ENCODE measurements at places on chromosomes 7 and 10. TPM values are rescaled to one million over a fixed set of nuclear protein-coding genes. Genes with fewer than 3 reads are reported as not detected.
A peak's percentile ranks its signal among the peaks of the same experiment; 100 is the strongest.

The GRM3 gene
- not detected for polyA plus RNA-seq

The COL1A2 gene
- polyA plus RNA-seq, result not detected

The DDX21 gene
- polyA plus RNA-seq, result 12.6 TPM

The PON1 gene
- polyA plus RNA-seq, result 0.75 TPM

GRCh38 chr10:6615971-6616370, 35.9 kb upstream of the PRKCQ start:
- H3K4me3 ChIP-seq, result no peak overlapping the region
- peaks cover 4% of the 10 kb centered on the region for H3K36me3 ChIP-seq
- peaks cover 28% of the 10 kb centered on the region for H3K4me1 ChIP-seq

DNA sequence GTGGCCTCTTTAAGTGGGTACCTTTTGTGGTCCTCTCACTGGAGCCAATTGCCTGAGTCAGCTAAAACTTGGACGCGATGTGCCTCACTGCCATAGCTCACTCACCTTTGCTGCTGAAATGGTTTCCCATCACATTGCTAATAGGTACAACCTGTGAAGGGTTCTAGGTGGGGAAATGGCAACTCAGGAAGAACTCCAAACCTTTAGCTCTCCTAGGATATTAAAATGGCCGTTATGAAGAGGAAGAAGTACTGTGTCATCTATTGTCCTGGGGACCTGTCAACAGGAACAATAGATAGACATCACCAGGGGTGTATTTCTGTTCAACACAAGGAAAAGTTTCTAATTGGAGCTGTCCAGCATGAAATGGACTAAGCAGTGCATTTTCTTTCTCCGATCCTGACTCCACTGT, 1.2 kb upstream of the ZNF655 start:
- DNase-seq, result no peak
- peak overlapping the region; percentile 95 for H3K4me3 ChIP-seq
- peaks cover 9% of the 10 kb centered on the region for H3K36me3 ChIP-seq
- peak overlapping the region; percentile 100 for H3K27ac ChIP-seq
- peaks cover 21% of the 10 kb centered on the region for H3K27me3 ChIP-seq
- H3K4me1 ChIP-seq, result peaks cover 44% of the 10 kb centered on the region

- H3K36me3 ChIP-seq, result peaks cover 13% of the 10 kb centered on the region
- H3K4me1 ChIP-seq, result peaks cover 21% of the 10 kb centered on the region
- H3K4me3 ChIP-seq, result no peak overlapping the region
- no peak for DNase-seq
- no peaks in the 10 kb centered on the region for H3K27me3 ChIP-seq
- H3K27ac ChIP-seq, result no peak overlapping the region
Observed at GRCh38 chr10:74683067-74683466, 143.3 kb upstream of the KAT6B start.

DNA sequence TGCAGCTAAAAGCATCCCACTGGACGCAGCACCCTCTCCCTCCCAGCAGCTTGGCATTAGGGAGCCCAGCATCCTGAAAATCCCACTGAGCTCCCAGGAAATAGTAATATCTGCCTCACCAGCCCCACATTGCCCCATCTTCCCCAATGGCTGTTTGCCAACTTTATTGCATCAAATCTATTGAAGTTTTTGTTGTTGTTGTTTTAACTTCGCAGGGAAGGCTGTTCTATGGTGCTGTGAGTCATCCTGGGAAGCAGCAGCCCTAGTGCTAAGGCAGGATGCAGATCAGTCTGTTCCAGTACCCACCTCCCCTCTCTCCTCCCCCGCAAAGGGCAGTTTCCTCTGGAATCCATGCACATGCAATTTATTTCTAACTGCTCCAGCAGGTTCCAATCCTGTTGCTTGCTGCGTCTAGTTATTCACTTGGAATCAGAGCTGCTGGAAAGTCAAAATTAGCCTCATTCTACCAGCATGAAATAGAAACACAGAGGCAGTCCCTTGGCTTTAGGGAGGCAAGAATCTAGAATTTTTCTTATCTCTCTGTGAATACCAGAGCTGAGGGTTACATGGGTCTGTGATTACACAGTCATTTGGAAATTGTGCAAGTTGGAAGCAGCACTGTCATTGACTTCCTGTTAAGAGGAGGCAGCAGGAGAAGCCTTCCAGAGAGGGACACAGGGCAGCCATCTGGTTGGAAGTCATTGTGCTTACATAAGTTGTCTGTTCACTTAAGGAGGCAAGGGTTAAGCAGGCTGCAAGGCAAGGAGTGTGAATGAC, 115.9 kb upstream of the CACUL1 start:
- no peaks in the 10 kb centered on the region for H3K36me3 ChIP-seq
- no peak for DNase-seq
- no peak overlapping the region for H3K27ac ChIP-seq
- H3K27me3 ChIP-seq, result peaks cover 13% of the 10 kb centered on the region
- no peaks in the 10 kb centered on the region for H3K4me1 ChIP-seq

DNA sequence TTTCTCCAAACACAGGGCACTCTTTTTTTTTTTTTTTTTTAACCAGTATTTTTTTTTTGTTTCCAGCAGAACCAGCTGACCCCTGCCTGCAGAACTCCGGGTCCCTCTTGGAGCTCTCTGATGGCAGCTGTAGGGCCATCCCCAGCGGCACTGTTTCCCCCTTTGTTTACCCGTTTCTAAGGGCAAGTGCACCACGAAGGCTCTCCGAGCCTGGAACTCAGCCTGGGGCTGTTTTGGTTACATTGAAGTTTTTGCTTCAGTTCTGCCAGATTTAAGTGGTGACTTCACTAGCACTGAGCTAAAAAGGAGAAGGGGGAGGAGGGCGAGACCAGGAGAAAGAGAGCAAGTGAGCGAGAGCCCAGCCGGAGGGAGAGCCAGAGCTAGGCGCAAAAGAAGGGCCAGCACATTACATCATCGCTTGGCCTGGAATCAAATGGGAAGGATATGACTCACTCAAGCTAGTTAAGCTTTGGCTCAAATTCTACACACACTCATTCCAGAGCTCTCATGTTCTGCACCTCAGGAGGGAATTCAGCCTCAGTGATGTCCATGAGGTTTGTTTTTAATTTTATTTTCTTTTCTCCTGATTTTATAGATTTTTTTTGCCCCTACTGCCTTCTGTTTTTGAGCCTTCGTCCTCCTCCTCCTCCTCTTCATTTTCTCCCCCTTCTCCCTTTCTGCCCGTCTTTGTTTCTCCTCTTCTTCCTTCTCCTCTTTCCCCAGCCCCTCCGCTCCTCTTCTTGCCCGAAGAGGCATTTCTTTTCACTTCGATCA, 272.3 kb downstream of the TRIL start:
- no peak for DNase-seq
- H3K27me3 ChIP-seq, result peaks cover 11% of the 10 kb centered on the region
- no peak overlapping the region for H3K27ac ChIP-seq
- no peaks in the 10 kb centered on the region for H3K36me3 ChIP-seq
- H3K4me3 ChIP-seq, result no peak overlapping the region

- no peaks in the 10 kb centered on the region for H3K4me1 ChIP-seq
- peaks cover 1% of the 10 kb centered on the region for H3K27me3 ChIP-seq
- no peaks in the 10 kb centered on the region for H3K36me3 ChIP-seq
- no peak overlapping the region for H3K27ac ChIP-seq
Observed at GRCh38 chr10:32139223-32140073, 83.2 kb upstream of the KIF5B start.

- H3K36me3 ChIP-seq, result peaks cover 24% of the 10 kb centered on the region
- DNase-seq, result no peak
- peaks cover 28% of the 10 kb centered on the region for H3K4me1 ChIP-seq
- H3K4me3 ChIP-seq, result no peak overlapping the region
- H3K27ac ChIP-seq, result no peak overlapping the region
Observed at GRCh38 chr7:105130048-105130447, 116.0 kb downstream of the KMT2E start.

- no peak within 1 kb of the TSS for H3K4me3 ChIP-seq
- peaks cover 16% of the 10 kb centered on the region for H3K27me3 ChIP-seq
- H3K36me3 ChIP-seq, result peaks cover 3% of the 10 kb centered on the region
- H3K4me1 ChIP-seq, result peaks cover 1% of the 10 kb centered on the region
- no peak within 1 kb of the TSS for H3K27ac ChIP-seq
- DNase-seq, result no peak
Observed at GRCh38 chr7:49773218-49773935, at the start of gene VWC2. TSS of gene VWC2 (plus strand) at chr7:49773638. CDS start at chr7:49775436, 1,798 bp downstream.

- H3K27me3 ChIP-seq, result peaks cover 2% of the 10 kb centered on the region
- H3K4me1 ChIP-seq, result no peaks in the 10 kb centered on the region
- no peaks in the 10 kb centered on the region for H3K36me3 ChIP-seq
- no peak overlapping the region for H3K27ac ChIP-seq
- no peak for DNase-seq
- no peak overlapping the region for H3K4me3 ChIP-seq
Observed at GRCh38 chr10:4778761-4779160, 47.2 kb upstream of the AKR1E2 start.

GRCh38 chr7:135666156-135666555, 3.8 kb downstream of the STMP1 start:
- DNase-seq, result no peak
- peaks cover 65% of the 10 kb centered on the region for H3K4me1 ChIP-seq
- H3K27me3 ChIP-seq, result peaks cover 3% of the 10 kb centered on the region
- H3K27ac ChIP-seq, result no peak overlapping the region
- H3K4me3 ChIP-seq, result no peak overlapping the region

DNA sequence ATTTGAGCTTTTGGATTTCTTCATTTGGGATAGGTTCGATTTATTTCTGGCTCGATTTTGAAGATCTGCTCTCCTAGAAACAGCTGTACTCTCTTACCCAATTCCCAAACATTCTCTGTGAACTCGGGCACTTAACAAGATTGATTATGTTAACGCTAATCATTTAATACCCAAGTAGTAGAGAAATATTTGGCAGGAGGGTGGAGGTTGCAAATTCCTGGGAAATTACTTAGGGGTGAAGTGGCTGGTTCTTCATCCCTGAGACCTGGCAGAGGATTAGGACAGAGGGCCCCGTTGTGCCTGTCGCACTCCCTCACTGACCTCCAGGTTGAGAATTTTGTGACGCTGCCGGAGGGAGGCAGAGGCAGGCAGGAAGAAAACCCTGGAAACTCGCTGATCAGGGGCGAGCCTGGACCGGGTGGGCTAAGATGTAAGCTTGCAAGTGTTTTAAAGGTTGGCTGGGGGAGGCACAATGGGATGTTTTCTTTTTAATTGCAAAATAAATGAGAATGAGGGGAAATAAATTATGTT, 182.6 kb downstream of the TCF7L2 start:
- no peak overlapping the region for H3K27ac ChIP-seq
- DNase-seq, result no peak
- peaks cover 4% of the 10 kb centered on the region for H3K27me3 ChIP-seq
- H3K36me3 ChIP-seq, result no peaks in the 10 kb centered on the region

DNA sequence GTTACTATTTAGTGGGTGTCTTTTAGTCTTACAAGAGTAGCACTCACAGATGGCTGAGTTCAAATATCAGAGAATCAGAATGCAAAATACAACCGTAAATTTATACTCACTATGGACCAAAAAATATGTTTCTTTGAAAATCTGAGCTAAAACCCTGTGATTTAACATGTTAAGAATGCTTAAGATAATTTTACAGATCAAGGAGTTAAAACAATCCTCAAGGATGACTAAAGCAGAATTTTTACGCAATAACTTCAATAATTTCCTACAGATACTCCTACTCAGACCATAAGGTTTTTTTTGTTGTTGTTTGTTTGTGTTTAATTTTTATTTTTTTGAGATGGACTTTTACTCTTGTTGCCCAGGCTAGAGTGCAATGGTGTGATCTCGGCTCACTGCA, 47.9 kb upstream of the CCDC6 start:
- DNase-seq, result no peak
- H3K4me1 ChIP-seq, result no peaks in the 10 kb centered on the region
- H3K4me3 ChIP-seq, result no peak overlapping the region
- H3K27ac ChIP-seq, result no peak overlapping the region
- peaks cover 18% of the 10 kb centered on the region for H3K27me3 ChIP-seq
- H3K36me3 ChIP-seq, result no peaks in the 10 kb centered on the region

DNA sequence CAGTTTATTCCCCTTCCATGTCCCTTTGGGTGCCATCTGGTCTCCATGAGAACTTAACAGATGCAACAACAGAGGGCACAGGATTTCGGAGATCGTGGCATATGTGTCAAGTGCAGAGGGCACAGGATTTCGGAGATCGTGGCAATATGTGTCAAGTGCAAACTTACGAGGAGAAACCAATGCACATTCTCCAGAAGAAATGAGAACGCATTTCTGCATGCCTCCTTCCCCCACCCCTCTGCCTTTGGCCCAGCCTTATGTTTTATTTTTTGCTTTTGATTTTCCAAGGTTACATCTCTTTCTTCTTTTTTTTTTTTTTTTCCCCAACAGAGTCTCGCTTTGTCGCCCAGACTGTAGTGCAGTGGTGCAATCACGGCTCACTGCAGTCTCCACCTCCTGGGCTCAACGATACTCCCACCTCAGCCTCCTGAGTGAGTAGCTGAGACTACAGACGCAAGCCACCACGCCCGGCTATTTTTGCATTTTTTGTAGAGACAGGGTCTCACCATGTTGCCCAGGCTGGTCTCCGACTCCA, 586 bp upstream of the ANKRD26 start:
- peak overlapping the region; percentile 96 for H3K27ac ChIP-seq
- peaks cover 38% of the 10 kb centered on the region for H3K4me1 ChIP-seq
- peak overlapping the region; percentile 91 for H3K4me3 ChIP-seq
- no peaks in the 10 kb centered on the region for H3K36me3 ChIP-seq

DNA sequence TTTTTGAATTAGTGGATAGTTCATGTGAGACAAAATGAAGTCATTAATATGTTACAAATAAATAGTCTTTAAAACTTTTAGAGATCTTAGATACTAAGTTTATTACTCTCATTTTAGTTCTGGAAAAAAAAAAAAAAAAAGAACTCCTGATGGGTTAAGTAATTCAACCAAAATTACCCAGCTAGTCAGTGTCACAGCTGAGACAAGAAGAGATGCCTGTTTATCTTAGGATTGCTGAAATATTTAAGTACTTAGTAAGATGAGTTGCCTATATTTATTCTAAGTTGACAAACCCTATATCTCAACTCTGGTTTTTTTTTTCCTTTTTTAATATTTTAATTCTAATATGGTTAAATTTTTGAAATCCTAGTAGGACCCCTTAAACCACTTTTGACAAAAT, 781.0 kb upstream of the LRRN3 start:
- no peak for DNase-seq
- no peak overlapping the region for H3K27ac ChIP-seq
- no peak overlapping the region for H3K4me3 ChIP-seq
- no peaks in the 10 kb centered on the region for H3K4me1 ChIP-seq
- H3K36me3 ChIP-seq, result no peaks in the 10 kb centered on the region
- peaks cover 2% of the 10 kb centered on the region for H3K27me3 ChIP-seq

DNA sequence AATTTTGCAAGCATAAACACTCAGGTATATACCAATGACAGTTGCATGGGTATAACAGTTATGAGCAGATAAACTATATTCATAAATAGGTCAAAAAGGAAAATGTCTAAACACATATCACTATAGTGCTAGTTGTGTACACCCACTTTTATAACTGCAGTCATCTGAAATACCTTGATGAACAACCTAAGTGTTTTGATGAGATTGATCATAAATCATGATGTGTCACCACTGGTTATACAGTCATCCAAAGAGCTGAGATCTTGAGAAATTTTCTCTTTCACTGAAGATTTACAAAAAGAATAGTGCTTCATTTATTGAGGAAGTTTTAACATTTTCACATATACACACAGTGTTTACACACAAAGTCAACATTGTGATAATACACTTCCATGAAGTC, 78.6 kb upstream of the SLC25A13 start:
- H3K27me3 ChIP-seq, result peaks cover 3% of the 10 kb centered on the region
- DNase-seq, result no peak
- H3K4me1 ChIP-seq, result no peaks in the 10 kb centered on the region
- no peaks in the 10 kb centered on the region for H3K36me3 ChIP-seq
- H3K27ac ChIP-seq, result no peak overlapping the region
